HT1080 (cell line): ENCODE measurements at places on chromosomes 5 and 9. TPM values are rescaled to one million over a fixed set of nuclear protein-coding genes. Genes with fewer than 3 reads are reported as not detected.

GRCh38 chr9:85157772-85158171 is 488.2 kb downstream of the NTRK2 start:
- DNase-seq, result no peak

GRCh38 chr9:13369431-13369830 is 89.9 kb upstream of the MPDZ start:
- DNase-seq, result no peak

The RPL37 gene
- total RNA-seq, result 2,054 and 2,634 TPM in 2 replicates

The PCDHGC5 gene
- total RNA-seq, result 0.87 and 1.4 TPM in 2 replicates
